ENCODE measurements at places on chromosomes 4 and X.

GRCh38 chrX:3451571-3451970 lies 105.1 kb upstream of the MXRA5 start:
- no peak for DNase-seq

GRCh38 chr4:185811509-185812364 lies at the start of gene SORBS2:
TSS of gene SORBS2 (minus strand) at chr4:185812194. CDS start at chr4:185690571, 121,623 bp downstream.
- DNase-seq = peak; percentile 59

DNA sequence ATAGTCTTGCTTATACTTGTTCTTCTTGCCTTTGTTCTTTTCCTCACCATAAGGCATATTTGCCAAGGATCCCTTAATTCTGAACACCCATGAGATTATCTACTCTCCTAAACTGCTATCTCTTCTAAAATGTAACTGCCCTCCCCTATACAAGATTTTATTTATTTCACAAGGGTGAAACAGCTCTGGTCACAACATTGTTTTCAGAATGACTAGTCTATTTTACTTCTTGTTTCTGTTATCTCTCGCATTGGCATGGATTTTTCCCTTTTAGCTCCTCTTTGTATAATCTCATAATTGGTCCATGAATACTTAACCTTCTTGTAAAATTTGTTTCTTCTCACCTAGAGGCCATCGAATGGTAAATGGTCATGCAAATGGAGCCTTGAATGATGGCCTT lies 17.2 kb upstream of the COL25A1 start:
- DNase-seq = no peak

GRCh38 chrX:34629572-34629971 lies 27.5 kb downstream of the TMEM47 start:
- DNase-seq = peak; percentile 84

GRCh38 chrX:78653118-78653822 lies 5.9 kb downstream of the RTL3 start:
- peak; percentile 78 for DNase-seq

GRCh38 chr4:165096776-165097175 lies 15.9 kb downstream of the TMEM192 start:
- no peak for DNase-seq

- no peak for DNase-seq
Observed at GRCh38 chrX:94744786-94745185, 1070.8 kb downstream of the FAM133A start.

DNA sequence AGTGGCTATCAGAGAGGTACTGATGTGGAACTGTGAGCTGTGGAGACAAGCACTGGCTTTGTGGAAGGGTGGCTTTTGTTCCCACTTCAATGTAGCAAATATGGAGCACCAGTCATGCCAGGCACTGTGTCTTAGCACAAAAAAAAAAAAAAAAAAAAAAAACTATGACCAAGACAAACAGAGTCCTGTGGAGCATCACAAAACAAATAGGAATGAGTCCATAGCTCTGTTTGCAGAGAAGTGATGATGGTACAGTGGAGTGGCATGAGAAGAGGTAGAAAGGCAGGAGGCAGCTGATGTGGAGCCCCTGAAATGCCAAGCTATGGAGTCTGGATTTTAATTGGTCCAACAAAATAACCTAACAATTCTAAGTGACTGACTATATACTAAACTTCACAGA lies 116.9 kb downstream of the RAB28 start:
- DNase-seq = no peak

- peak; percentile 23 for DNase-seq
Observed at GRCh38 chr4:183249854-183250253, 70.2 kb downstream of the CLDN22 start.

- no peak for DNase-seq
Observed at GRCh38 chr4:37595875-37596680, 90.1 kb downstream of the RELL1 start.

GRCh38 chr4:82430964-82431745 lies 765 bp downstream of the ENOPH1 start:
- no peak for DNase-seq

- no peak for DNase-seq
Observed at GRCh38 chr4:184434501-184435066, 39.8 kb downstream of the IRF2 start.

DNA sequence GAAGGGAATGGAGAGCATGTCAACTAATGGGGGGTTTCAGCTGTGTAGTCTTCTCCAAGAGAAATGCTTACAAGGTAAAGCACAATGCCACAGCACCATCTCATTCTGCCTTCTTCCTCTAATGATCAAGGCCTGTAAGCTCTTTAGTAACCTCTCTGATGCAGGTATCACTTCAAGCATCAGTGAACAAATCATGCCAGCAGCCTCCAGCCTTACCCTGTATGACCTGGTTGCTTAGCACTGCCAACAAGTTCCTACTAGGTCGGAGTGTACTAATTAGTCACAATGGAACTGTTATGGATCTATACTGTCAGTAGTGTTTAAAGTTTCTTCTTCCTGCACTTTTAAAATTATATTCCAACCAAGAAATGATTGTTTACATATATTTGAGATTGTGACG lies 197.7 kb downstream of the GRID2 start:
- DNase-seq = no peak

GRCh38 chr4:61320154-61320553 lies 120.0 kb downstream of the ADGRL3 start:
- DNase-seq = no peak

GRCh38 chrX:134679644-134680043 lies 21.4 kb upstream of the PLAC1 start:
- DNase-seq = no peak

DNA sequence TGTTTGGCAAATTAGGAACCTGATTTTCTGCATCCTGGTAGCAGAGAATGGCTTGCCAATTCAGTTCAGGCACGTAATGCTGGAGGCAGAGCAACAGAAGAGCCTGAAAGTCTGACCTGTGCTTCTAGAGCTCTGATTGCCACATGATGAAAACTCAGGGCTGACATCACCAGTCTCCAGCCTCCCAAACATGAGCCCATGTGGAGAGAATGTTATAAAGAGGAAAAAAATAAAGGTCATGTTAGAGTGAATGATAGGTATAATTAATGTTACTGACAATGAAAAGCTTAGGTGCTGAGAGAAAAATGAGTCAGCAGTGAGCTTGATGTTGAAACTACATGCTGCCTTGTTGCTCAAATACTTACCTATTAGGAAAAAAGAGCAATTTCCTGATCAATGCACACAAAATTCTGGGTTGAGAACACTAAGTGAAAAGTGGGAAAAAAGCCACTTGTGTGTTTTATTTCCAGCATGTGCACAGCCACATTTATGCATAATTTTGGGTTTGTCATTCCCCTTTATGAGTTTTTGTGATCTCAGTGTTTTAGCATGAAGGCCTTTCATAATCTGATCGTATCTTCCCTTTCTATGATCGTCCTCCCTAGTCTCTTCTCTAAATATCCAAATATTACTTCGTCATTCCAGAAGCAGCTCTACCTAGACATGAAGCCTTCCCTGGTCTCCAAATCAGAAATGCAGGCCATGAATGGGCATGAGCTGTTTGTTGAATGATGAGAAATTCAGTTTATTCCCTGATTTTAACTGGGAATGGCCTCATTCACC lies 113.3 kb upstream of the CPEB2 start:
- no peak for DNase-seq

DNA sequence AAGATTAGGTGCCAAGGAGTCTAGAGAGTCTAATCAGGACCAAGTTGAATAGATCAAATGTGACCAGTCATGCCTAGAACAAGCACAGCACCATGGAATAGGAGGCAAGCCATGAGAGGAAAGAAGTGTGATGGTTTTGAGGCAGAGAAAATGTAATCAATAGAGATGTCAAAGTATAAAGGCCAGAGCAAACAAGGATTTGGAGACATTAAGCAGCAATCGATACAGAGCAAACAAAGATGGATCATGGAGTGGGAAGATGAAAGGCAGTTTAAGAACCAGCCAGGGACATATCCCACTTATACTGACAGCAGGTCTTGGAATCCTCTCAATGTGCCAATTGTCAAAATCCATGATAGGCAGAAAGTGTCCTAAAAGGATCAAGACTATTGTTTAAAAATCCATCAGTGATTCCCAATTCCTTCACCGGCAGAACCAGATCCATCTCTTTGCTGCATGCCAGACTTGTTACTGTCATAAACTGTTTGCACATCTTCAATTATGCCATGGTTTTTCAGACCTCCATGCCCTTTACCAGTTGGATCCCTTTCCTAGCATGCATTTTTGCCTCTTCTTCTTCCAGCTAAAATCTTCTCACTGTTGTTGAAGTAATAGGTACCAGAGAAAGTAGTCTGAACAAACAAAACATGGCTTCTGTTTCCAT lies 520.7 kb upstream of the ARX start:
- no peak for DNase-seq

DNA sequence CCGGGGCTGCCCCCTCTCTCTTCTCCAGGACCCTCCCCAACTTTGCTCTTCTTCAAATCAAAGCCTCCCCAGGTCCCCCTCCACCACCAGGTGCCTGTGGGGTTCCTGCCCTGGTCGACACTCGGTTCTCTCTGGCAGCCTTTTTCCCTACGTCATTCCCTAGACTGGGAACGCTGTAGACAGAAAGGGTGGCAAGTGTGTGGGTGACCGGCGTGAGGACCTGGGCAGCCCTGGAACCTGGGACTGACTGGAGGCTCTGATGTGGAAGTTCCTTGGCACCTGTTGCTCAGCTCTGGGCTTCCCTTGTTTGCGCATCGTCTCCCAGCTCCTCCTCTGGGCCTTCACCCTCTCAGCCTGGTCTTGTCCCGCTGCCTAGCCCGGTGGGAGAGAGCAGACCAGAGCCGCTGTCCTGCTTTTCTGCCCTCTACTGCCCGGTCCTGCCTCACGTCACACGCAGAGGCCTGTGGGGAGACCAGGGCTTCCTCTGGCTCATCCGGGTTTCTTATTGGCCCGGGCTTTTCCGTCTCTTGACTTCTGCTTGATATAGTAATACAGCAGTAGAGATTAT lies 1.3 kb downstream of the TACC3 start:
- no peak for DNase-seq

DNA sequence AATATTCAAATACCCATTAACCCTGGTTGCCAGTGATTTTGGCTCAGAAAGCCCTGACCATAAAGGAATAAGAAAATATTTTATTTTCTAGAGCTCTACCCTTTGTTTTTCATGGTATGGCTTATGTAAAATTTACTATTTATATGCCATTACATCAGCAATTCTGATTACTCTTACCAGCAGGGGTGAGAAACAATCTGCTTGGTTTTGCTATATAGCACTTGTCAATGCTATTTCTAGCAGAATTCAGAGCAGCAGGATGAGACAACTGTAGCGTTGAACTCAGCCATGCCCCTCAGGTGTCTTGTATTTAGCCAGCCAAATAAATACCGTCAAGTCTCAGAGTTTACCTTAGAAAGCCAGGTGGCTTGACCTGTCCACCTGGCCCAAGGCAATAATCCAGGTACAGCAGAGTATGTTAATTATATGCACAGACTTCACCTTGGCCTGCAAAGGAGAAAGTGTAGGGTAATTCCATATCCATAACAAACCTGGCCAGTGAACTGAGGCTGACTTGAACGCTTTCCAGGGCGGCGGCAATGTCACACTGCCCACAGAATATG lies 1303.5 kb downstream of the RAPGEF2 start:
- DNase-seq = no peak

- no peak for DNase-seq
Observed at GRCh38 chrX:67555578-67556203, 11.9 kb downstream of the AR start.
